ENCODE measurements at places on chromosomes 6 and 20.

GRCh38 chr6:98836025-98836961 lies 1.9 kb downstream of the POU3F2 start:
- no peak for DNase-seq

- DNase-seq = no peak
These were observed 17.4 kb upstream of the NPEPL1 start for GRCh38 chr20:58675146-58675584.

DNA sequence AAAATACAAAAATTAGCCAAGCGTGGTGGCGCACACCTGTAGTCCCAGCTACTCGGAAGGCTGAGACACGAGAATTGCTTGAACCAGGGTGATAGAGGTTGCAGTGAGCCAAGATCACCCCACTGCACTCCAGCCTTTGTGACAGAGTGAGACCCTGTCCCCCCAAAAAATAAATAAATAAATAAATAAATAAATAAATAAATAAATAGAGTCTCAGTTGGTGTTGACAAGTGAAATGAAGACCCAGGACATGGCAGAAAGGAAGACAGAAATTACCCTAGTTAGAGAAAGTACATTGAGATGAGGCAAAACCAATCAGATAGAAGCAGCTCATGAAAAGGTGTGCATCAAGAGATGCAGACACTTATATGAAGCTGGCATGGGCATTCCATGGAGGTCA lies 105.0 kb downstream of the IBTK start:
- DNase-seq = no peak

DNA sequence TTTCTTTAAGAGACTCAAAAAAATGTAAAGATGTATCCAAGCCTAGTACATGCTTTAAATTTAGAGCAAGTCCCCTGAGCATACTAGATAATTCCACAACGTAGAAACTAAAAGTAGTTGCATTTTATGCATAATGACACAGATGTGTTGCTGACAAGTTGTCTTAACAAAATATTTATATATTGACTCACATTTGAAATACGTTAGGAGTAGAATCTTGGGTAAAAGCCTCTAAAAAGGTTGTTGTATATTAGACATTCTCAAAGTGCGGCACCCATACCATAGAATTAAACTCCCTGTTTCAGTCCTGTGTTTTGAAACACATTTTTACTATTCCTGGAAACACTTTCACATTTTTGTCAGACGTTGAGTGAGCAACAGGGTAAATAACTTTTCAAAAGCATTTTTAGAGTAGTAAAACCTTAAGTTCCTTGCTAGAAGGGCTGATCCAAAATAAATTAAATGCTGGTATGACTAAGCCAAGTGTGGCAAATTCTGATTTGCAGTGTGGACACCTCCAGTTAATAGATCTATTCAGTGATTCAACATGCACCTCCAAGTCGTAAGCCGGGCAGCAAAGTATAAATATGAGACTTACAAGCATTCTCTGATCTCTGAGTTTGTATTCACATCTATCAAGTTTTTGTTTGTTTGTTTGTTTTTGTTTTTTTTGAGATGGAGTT lies 97.5 kb downstream of the GMDS start:
- no peak for DNase-seq

GRCh38 chr20:47273591-47274235 lies 82.8 kb downstream of the ZMYND8 start:
- DNase-seq = peak; percentile 23

- no peak for DNase-seq
These were observed 16.0 kb downstream of the ECT2L start for GRCh38 chr6:138811866-138812265.

GRCh38 chr6:154617175-154617574 lies 106.7 kb upstream of the CNKSR3 start:
- no peak for DNase-seq

DNA sequence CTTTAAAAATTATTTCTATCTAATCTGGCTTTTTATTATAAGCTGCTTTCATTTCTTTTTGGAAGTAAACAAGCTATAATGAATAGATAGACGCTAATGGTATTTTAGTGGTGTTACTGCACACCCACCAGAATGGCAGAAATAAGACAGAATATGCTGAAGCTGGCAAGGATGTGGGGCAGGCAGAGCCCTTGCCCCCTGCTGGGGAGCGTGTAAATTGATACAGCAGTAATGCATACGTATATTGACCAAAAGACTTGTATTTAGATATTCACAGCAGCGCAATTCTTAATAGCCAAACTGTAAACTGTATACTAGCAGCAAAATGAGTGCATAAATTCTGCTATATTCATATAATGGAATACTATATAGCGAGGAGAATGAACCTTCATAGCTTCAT lies 35.3 kb downstream of the TMEM181 start:
- DNase-seq = no peak

GRCh38 chr6:159493231-159493897 lies 199.7 kb downstream of the SOD2 start:
- DNase-seq = no peak
